ENCODE measurements at places on chromosomes 1 and 21.

- DNase-seq, result no peak
Observed at GRCh38 chr1:173601588-173601987, 1.3 kb downstream of the SLC9C2 start.

DNA sequence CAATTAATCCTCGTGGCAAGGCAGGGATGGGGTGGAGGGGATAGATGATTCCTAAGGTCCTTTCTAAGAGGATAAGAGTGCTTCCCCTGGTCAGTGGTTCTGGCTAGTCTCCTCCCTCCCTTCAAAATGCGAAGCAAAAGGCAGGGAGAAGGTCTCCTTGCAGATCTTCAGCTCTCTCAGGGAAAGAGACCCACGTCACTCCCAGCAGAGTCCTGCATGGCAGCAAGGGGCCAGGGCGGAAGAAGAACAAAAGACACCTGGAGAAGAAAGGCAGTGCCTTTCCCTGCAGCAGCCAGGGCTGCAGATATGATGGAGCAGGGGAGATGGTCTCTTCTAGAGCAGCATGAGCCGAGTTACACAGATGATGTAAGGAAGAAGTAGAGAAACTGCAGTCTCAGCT, 29.6 kb upstream of the SLAMF9 start:
- DNase-seq, result no peak

- no peak for DNase-seq
Observed at GRCh38 chr1:177561436-177561835, 390.7 kb downstream of the BRINP2 start.

DNA sequence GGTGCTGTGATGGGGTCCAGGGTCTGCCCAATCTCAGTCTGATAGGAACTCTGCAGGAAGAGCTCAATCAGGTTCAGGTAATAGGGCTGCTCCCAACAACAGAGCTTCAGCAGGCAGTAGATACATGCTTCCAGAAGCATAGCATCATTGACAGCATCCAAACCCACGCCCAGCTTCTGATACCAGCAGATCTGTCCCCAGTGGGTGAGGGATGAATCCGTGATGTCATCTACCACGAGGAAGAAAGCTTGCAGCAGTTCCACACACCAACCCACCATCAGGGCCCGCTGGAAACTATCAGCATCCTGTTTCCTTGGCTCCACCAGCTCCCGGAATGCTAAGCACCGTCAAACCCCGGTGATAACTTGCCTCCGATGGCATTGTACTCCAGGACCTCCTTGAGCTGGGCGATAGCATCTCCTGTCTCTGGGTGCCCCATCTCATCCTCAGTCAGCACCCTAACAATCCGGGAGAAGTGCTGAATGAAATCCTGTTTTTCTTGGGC, 14.7 kb downstream of the NEK2 start:
- DNase-seq, result no peak

GRCh38 chr1:219331424-219331823, 157.7 kb downstream of the LYPLAL1 start:
- no peak for DNase-seq

DNA sequence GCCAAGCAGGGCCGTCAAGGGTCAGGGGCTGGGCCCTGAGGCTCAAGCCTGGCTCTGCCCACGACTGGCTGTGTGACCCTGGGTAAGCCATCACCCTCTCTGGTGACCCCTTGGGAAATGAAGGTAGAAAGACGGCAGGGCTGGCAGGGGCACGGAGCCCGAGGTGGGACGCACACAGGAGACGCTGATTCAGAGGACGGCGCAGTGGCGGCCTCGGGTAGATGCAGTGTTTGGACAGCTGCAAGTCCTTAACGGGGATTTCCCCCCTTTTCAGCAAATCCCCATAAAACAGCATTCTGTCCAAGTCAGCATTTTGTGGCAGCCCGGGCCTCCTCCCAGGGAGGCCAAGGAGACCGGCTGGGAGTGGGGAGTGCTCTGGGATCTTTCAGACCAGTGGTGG, 16.7 kb downstream of the COL8A2 start:
- no peak for DNase-seq

DNA sequence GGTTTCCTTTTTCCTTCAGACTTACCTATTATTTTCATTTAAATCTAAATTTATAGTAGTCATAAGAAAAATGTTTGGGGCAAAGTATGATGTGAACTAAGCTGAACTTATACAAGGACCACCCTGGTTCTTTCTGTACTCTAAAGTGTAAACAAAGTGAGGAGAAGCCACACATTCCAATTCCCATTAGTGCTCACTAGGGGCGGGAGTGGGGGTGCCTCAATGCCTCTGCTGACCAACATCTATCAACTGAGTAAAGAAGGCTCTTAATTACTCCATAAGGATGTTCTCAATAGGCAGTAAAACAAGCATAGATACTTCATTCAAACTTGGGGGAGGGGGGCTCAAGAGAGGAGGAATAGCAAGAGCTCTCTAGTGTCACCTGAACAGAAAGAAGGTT, 151.7 kb downstream of the CDC42BPA start:
- no peak for DNase-seq

GRCh38 chr1:96340686-96341085, 380.9 kb upstream of the PTBP2 start:
- DNase-seq, result no peak

- DNase-seq, result no peak
Observed at GRCh38 chr1:101142244-101142643, 94.6 kb upstream of the S1PR1 start.

- DNase-seq, result no peak
Observed at GRCh38 chr1:67190410-67190809, 24.2 kb downstream of the IL23R start.

GRCh38 chr1:241475671-241476070, 43.9 kb downstream of the FH start:
- DNase-seq, result no peak

- no peak for DNase-seq
Observed at GRCh38 chr1:173314656-173315055, 107.5 kb upstream of the TNFSF4 start.

- no peak for DNase-seq
Observed at GRCh38 chr1:2405588-2406295, 6.6 kb downstream of the PEX10 start.

DNA sequence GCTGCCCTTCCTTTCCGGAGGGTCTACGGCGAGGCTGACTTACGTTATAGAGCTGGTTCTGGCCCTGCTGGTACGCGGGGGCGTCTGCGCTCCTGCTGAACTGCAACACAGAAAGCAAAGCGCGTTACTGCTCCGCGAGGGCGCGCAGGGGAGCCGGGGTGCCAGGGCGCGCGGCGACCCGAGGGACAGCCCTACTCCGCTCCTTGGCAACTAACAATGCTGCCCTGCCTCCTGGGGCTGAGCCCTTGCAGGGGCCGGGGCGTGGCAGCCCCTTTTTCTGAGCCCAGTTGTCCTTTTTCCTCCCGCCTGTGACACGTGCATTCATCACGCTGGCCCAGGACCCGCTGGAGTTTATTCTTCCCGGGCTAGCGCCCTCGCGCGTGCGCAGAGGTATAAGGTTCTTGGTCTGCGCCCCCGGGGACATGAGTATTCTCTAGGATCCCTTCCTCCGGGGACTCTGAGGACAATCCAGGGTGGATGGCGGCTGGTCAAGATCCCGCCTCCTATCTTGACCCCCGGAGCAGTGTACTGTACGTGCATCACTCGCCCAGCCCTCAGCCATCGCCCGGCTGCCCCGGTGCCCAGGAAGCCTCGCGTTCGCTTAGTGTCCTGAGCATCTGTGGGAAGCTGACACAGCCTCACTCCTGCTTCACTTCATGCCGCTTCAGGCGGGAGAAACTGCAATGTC, 78.9 kb downstream of the CD247 start:
- no peak for DNase-seq

DNA sequence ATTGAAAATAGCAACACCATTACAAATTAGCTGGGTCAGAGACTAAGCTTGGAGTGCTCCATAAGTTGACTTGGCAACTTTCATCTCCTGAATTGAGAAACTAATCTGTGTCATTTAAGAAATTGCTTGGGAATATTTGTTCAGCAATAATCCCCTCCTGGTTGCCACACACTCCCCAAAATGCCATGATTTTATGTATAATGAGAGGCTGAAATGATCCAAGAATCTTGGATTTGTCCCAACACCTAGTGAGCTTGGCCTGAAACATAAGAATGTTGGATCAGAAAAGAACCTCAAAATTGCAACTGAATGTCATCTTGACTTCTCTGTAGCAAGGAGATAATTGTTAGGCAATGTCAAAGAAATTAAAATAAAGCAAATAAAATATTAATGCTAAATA, 805.9 kb upstream of the ADAMTS5 start:
- DNase-seq, result no peak

- no peak for DNase-seq
Observed at GRCh38 chr1:84643183-84643582, 47.1 kb downstream of the SSX2IP start.

- no peak for DNase-seq
Observed at GRCh38 chr1:52590266-52590665, 11.9 kb upstream of the GPX7 start.

DNA sequence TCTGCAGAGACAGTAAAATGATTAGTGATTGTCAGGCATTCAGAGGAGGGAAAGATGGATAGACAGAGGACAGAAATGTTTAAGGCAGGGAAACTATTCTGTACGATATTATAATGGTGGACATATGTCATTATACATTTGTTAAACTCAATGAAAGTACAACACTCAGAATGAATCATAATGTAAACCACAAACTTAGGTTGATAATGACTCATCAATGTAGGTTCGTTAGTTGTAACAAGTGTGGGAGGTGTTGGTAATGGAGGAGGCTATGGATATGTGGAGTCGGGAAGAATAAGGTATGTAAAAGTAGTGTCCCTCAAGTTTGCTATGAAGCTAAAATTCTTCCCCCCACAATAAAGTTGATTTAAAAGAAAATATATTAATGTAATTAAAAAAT, 455.0 kb downstream of the BRINP3 start:
- peak; percentile 27 for DNase-seq

- no peak for DNase-seq
Observed at GRCh38 chr21:14886001-14886400, 178.8 kb downstream of the NRIP1 start.

GRCh38 chr1:187763976-187764375, 935.2 kb downstream of the PLA2G4A start:
- DNase-seq, result no peak

GRCh38 chr1:224113545-224113917, 380 bp upstream of the FBXO28 start:
- no peak for DNase-seq

DNA sequence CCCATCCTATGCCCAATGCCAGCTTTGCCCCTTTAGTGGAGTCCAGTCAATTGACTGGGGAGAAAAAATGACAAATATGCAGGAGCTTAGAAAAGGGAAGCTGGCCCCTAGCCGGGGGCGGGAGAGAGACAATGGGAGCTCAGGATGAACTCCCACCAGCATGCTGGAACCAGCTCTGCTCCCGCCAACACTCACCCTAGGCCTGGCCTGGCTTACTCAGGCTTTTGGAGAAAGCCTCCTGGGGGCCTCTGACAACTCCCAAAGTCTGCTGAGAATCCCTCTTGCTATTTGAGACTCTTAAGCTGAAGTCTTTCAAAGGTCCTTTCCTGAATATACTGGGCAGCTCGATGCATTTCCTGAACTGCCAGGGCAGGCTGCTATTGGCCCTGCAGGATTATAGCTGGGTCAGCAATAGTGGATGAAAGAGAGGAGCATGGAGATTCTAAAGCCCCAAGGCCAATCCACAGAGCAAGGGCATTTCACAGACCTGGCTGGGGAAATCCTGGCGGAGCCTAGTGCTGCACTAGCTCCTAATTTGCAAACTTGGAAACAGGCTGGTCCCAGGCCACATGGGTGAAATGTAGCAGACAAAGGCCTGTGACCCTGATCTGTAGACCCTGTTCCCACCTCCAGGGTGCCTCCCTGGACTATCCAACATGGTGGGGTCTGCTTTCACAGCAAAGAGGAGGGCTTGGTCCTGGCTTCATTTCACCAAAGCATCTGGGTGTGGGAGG, 35.7 kb upstream of the CLSTN1 start:
- no peak for DNase-seq

- DNase-seq, result no peak
Observed at GRCh38 chr21:44598061-44598460, 2.3 kb upstream of the KRTAP10-7 start.

- no peak for DNase-seq
Observed at GRCh38 chr1:4851385-4852065, 197.1 kb downstream of the AJAP1 start.

- no peak for DNase-seq
Observed at GRCh38 chr1:169833179-169833901, 38.6 kb upstream of the METTL18 start.

- no peak for DNase-seq
Observed at GRCh38 chr1:170518185-170518834, 13.7 kb upstream of the GORAB start.

DNA sequence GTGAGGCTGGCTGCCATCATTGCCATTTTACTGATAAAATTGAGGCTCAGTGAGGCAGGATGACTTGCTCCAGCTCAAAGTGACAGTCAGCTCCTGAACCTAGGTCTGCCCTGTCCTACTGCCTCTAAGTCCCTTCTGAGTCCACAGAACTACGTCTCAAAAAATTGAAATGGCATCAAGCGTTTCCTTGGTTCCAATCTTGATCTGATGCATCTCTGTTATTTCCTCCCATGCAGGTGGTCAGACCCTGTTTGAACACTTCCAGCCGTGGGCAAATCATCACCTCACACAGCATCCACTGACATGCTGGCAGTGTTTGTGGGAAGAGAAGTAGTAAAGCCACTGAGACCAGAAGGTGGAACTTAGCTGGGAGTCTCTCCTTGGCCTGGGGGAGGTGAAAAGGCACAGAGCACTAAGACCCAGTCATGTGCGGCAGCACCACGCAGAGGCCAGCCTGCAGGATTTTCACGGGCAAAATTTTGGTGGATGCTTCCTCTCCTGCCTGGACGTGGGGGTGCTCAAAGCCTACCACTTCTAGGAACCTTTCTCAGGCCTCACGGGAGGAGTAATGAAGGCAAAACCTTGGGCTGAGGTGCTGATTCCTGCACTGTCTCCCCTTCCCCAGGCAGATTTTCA, 7.8 kb upstream of the CPLANE2 start:
- no peak for DNase-seq

DNA sequence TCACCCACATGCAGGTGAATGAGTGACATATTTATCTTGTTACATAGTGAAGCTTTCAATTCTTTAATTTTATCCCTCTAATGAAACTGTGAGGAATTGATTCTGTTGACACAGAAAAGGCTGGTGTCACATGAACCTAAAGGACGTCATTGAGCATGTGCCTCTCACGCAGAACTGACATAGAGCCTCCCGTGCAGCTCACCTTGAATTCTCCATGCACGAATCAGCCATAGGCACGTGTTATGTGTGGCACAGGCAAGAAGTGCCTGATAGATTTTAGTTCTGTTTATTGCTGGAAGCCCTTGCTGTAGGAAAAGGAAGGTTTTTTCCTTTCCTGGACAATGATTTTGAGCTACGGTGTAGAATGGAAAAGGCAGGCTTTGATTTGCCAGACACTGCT, 11.3 kb downstream of the ADARB1 start:
- DNase-seq, result no peak

GRCh38 chr1:37102656-37103382, 68.5 kb upstream of the GRIK3 start:
- no peak for DNase-seq

DNA sequence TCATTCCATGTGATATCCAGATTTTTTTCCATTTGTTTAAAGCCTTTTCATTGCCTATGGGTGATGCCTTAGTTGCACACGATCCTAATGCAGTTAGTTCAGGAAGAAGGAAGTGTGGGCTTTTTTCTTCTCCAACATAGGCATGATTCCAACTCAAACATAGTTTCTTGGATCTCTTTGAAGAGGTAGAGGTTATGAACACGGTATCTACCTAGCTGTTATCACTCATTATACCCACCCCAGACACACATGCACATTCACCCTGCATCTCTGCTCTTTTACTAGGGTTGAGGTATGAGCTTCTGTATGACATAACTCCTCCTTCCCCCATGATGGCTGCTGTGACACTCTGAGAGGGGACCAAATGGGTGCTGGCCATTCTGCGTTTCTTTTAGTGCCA, 122.1 kb upstream of the ZNF648 start:
- DNase-seq, result no peak
